Stimulated activated CD4-positive, alpha-beta T cell treated with anti-CD3 and anti-CD28 coated beads, Interleukin-1b, Interleukin-23, amount 100 ng/mL, for 1 hour (primary cell): ENCODE measurements at places on chromosomes 12 and 14.

- DNase-seq, result no peak
Measured at GRCh38 chr12:109883461-109883860, 3.1 kb upstream of the GLTP start.

DNA sequence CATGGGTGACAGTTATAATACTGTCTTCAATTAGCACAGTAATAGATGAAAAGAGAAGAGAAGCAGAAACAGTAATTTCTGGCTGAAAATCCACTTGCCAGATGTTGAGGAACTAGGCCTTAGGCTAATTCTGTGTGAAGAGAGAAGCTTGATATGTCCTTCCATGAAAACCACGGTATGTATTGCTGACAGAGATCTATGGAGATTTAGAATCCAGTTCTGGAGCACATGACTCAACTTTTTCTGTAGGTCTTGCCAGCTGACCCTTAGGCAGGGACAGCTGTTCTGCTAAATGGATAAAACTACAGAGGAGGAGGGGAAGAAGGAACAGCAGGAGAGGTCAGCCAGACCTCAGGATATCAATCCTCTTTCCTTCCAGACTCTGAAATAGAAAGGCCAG lies 211.5 kb downstream of the PRKD1 start:
- no peak for DNase-seq

GRCh38 chr12:50397117-50397650 lies 775 bp upstream of the FAM186A start:
- no peak for DNase-seq

DNA sequence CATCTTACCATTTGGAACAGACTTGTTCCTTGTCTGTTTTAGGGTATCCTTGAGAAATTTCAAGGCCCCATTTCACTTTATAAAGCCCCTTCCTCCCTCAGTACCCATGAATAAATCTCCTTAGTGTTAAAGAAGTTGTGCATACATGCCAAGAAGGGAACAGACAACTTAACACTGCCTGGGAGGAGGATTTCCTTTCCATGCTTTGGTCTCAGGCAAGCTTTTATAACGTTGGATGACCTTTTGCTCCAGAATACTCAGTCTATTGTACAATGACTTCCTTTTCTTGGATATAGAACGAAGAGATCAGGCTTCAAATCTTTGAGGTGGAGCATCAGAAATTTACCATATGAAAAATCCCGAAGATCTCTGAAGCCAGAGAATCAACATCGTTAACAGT lies 551.4 kb downstream of the PRKD1 start:
- no peak for DNase-seq

DNA sequence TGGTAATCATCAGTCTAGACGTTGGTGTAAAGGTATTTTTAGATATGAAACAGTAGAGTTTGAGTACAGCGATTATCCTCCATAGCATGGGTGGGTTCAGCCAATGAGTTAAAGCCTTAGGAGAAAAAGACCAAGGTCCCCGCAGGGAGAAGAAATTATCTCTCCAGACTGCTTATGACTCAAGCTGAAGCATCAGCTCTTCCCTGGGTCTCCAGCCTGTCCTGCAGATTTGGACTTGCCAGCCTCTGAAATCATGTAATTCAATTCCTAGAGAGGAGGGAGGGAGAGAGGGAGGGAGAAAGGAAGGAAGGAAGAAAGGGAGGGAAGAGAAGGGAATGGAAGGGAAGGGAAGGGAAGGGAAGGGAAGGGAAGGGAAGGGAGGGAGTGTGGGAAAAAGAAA lies 12.0 kb upstream of the DTX1 start:
- no peak for DNase-seq

GRCh38 chr14:80427101-80427500 lies 215.8 kb upstream of the DIO2 start:
- DNase-seq, result no peak

GRCh38 chr12:49645146-49646039 lies 22.0 kb downstream of the PRPF40B start:
- DNase-seq, result no peak

DNA sequence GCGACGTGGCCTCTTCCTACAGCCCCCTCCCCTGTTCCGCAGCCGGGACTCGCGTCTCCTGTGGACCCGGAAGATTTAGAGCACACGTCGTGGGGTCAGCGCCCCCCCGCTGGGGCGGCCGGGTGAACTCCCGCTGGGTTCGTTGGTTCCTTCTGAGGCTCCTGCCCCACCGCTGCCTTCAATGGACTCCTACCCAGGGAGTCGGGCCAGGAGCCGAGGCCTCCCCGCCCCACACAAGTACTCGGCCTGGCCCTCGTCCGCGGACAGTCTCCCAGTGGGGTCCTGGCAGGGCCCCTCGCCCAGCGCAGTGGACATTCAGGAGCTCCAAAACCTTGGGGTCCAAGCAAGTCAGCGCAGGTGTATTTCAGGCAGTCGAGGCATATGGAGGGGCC lies 1.2 kb downstream of the MMP17 start:
- no peak for DNase-seq

- DNase-seq, result no peak
Measured at GRCh38 chr14:77883847-77884238, 83.9 kb downstream of the ADCK1 start.

DNA sequence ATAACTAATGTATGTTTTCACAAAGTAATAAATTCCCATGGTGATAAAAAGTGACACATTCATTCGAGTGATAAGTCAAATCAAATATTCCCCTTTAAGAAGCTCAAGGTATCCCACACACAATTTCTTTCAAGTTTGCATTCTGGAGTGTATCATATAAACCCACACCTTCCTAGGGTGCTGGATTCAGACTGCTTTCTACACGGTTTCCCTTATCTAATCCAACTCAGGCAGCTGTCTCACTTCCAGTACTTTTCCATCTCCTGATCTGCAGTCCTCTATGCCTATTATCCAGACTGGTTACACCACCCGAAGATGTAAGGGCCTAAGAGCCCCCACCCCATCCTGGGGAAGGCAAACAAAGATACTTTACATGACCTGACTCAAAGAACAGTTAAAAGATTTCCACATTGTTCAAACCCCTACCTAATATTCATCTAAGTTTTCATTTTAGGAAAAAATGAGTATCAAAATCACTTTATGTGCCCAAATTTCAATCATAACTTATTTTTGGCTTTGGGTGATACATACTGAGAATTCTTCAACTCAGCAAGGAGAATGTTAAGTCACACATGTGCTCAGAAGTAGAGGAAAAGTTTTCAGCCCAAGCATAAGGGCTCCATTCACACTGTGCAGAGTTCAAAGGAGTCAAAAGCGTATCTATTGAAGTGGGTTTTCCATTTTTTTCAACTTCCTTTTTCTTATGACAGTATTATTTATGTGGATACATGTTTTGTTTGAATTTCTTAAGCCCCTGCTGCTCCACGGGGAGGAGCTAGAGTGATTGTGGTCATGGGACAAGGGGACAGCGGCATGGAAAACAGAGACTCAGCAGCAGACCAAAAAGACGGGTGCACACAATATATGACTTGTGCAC lies 41.8 kb downstream of the CORO1C start:
- DNase-seq, result no peak

GRCh38 chr14:32629236-32629635 lies 300.1 kb downstream of the AKAP6 start:
- DNase-seq, result no peak

DNA sequence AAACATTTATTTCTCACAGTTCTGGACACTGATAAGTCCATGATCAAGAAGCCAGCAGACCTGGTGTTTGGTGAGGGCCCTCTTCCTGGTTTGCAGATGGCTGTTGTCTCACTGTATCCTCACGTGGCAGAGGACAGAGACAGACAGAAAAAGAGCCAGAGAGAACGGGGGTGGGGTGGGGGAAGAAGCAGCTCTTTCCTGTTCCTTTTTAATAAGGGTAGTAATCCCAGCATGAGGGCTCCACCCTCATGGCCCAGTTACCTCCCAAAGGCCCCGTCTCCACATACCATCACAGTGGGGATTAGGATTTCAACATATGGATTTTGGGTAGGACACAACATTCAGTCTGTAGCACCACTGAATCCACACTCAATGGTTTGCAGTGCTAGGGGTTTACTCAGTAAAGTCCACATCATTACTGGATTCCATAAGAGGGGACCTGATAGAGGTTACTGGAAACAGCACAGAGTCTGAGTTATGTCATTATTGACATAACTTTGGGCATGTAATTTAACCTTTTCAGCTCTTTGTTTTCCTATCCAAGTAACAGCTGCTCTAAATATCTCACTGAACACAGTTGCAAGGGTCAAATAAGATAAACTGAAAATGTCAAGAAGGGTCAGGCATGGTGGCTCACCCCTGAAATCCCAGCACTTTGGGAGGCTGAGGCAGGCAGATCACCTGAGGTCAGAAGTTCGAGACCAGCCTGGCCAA lies 53.2 kb downstream of the RPAP3 start:
- DNase-seq, result no peak

- no peak for DNase-seq
Measured at GRCh38 chr12:11812586-11813437, 163.3 kb downstream of the ETV6 start.

DNA sequence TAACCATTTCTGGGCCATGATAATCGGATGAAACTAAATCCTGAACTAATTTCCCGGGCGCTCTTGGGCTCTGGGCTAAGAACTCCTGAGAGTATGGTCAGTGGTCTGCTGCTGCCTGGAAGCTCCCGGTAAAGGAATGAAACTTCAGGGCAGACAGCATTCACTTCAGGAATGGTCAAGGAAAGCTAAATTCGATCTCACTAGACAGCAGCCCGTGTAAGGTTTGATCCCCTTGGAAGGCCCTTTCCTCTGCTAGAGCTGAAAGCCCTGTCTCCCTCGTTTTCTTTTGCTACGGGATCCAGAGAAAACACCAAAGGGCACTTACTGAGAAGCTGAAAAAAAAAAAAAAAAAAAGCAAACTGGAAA lies 680 bp downstream of the ASB8 start:
- DNase-seq, result no peak

- DNase-seq, result no peak
Measured at GRCh38 chr14:33598582-33598981, 352.3 kb downstream of the EGLN3 start.

DNA sequence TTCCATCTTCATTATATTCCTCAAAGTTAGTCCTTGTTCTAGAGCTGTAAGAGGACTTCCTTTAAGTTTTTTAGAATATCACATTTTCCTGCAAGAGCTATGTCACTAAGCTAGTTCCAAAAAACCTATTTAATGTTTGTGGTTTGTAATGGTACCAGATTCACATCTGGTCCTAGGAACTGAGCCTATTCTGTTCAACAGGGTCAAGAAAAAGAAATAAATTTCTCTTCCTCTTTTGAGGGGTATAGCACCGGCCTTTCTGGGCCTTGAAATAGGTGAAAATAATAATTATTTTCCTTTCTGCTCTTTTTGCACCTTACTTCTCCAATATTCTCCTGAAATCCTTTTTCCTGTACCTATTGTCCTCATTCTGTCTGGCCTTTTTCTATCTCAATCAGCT lies 3.6 kb upstream of the STXBP6 start:
- no peak for DNase-seq

GRCh38 chr14:105053421-105053820 lies 11.8 kb downstream of the GPR132 start:
- DNase-seq, result no peak

DNA sequence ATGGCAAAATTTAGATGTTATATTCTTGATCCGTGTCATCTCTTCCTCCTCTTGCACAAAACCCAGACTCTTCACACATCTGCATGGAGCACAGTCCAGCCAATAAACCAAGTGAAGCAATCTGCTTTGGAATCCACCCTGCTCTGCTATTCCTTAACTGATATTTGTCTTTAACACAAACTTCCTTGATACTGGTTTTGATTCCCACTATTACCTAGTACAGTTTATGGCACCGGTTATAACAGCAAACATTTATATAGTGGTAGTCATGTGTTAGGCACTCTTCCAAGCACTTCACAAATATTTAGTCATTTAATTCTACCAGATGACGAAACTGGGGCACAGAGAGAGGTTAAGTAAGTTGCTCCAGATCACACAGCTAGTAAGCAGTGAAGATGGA lies 12.5 kb downstream of the STYK1 start:
- DNase-seq, result no peak

DNA sequence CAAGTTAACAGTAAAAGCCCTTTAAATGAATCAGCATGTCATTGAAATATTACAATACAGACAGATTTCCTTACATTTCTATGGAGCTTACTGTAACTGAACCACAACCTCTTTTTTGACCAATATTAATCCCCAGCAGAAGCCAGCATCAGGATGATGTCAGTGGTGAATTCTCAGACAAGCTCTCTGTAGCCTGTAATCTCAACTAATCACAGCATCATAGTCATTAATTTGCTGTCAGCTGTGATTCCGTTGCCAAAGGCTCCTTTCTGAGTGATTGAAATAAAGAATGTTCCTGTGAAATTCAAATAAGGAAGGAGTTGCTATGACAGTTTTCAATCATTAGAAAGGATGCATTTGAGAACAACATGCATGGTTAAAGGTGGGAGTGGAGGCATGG lies 323.1 kb downstream of the PDZRN4 start:
- DNase-seq, result no peak

DNA sequence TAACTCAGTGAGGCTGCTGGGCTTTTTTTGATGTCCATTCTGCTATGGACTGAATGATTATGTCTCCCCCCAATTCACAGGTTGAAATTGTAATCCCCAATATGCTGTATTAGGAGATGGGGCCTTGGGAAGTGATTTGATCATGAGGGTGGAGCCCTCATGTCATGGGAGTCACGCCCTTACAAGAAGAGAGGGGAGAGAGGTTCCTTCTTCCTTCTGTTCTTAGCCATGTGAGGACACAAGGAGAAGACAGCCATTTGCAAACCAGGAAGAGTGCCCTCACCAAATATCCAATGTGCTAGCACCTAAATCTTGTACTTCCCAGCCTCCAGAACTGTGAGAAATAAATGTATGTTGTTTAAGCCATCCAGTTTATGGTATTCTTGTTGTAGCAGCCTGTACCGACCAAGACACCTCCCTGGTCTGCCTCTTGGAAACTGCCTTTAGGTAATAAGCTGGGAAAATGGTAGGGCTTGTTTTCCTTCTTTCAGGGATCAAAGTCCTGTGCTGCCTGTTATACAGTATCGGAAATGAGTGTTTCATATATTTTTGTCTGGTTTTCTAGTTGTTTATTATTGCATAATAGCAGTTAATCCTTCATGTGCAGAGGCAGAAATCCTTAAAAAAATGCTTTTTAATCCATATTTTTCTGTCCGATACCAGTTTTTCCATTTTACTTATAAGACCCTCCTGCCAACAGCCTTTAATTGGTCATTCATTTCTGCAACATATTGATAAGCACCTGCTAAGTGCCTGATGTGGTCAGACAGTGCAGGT lies 16.3 kb downstream of the BORCS5 start:
- no peak for DNase-seq

DNA sequence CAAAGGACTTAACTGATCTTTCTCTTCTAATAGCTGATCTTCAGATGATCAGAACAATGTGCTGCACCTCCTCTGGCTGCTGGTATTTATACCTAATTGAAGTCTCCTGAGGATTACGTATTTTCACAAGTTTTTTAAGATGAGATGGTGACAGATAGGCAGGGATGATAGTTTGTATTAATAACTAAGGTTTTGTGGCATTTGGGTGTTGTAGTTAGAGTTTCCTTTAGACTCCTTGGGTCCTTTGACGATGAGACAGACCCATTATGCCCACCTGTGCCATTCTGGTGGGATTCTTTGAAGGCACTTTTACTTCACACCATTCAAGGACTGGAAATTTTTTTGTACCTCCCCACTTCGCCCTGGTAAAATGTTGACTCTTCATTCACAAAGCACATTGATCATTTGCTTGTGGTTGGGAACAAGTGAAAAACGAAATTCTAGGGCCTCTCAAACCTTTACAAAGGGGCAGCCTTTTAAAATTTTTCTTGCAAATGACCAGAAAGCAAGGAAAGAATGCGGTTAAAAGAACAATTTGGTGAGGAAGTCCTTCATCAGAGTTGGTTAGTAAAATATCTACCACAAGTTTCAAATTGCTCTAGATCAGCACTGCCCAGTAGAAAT lies at the start of gene IFNG:
IFNG (minus strand) TSS at position 60 of the 624 bp plus-strand sequence. CDS start 125 bp downstream, outside the sequence.
- no peak for DNase-seq
